SJSA1 (cell line): ENCODE measurements at places on chromosomes 7 and 10. TPM values are rescaled to one million over a fixed set of nuclear protein-coding genes. Genes with fewer than 3 reads are reported as not detected.
A peak's percentile ranks its signal among the peaks of the same experiment; 100 is the strongest.

- DNase-seq: peak; percentile 66
These were observed 72.9 kb downstream of the ADK start for GRCh38 chr10:74223755-74224529.

Gene PCLO
- 1.1 and 2.7 TPM in 2 replicates for total RNA-seq

GRCh38 chr7:92303761-92304160 is 58.0 kb downstream of the ANKIB1 start:
- DNase-seq: no peak

- DNase-seq: peak; percentile 55
These were observed 25.8 kb downstream of the TES start for GRCh38 chr7:116236020-116236630.

Gene NEUROG3
- not detected in 2 replicates for total RNA-seq
